ENCODE measurements at places on chromosomes 12 and 14. TPM values are rescaled to one million over a fixed set of nuclear protein-coding genes. Genes with fewer than 3 reads are reported as not detected.
A peak's percentile ranks its signal among the peaks of the same experiment; 100 is the strongest.

The ACADS gene
- 126 TPM for total RNA-seq

The SMCO2 gene
- total RNA-seq = not detected

The WNT1 gene
- total RNA-seq = not detected

The AMN gene
- 89.1 TPM for total RNA-seq

GRCh38 chr14:75609116-75609515 lies 30.7 kb downstream of the FLVCR2 start:
- H3K36me3 ChIP-seq = no peaks in the 10 kb centered on the region
- H3K4me3 ChIP-seq = no peak overlapping the region
- H3K27ac ChIP-seq = no peak overlapping the region
- H3K4me1 ChIP-seq = no peaks in the 10 kb centered on the region

GRCh38 chr14:29724991-29725390 lies 202.7 kb downstream of the PRKD1 start:
- no peak overlapping the region for H3K4me3 ChIP-seq
- no peak overlapping the region for H3K27ac ChIP-seq
- H3K27me3 ChIP-seq = no peaks in the 10 kb centered on the region
- H3K36me3 ChIP-seq = no peaks in the 10 kb centered on the region
- DNase-seq = no peak

GRCh38 chr14:52355526-52355925 lies 41.4 kb downstream of the PTGER2 start:
- H3K27me3 ChIP-seq = no peaks in the 10 kb centered on the region
- H3K27ac ChIP-seq = peak overlapping the region; percentile 8
- H3K36me3 ChIP-seq = no peaks in the 10 kb centered on the region
- H3K4me3 ChIP-seq = no peak overlapping the region

DNA sequence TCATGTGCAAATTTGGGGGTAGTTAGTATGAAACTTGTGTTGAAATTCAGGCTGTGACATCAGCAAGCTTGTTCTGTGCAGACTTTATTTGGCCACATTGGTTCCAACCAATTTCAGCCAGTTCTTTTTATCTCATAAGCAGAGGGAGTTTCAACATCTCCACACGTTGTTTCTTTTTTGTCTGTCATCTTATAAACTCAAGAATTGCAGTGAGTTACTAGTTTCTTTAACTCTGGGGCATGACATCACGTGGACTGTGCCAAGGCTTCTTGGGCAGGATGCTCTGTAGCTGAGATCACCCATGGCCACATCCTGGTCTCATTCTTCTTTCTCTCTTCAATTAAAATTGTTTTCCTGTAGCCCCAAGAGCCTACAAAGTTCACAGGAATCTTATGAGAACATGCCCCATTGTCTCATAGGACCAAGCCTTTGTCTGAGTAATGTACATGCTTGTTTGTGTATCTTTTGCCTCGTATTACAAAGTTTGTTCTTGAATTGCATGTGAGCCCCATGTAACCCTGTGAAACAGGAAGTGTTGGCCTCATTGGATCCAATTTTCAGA lies 982.0 kb upstream of the TMEM132C start:
- no peak overlapping the region for H3K27ac ChIP-seq
- no peaks in the 10 kb centered on the region for H3K27me3 ChIP-seq
- H3K4me3 ChIP-seq = no peak overlapping the region
- no peaks in the 10 kb centered on the region for H3K4me1 ChIP-seq
- no peak for DNase-seq

DNA sequence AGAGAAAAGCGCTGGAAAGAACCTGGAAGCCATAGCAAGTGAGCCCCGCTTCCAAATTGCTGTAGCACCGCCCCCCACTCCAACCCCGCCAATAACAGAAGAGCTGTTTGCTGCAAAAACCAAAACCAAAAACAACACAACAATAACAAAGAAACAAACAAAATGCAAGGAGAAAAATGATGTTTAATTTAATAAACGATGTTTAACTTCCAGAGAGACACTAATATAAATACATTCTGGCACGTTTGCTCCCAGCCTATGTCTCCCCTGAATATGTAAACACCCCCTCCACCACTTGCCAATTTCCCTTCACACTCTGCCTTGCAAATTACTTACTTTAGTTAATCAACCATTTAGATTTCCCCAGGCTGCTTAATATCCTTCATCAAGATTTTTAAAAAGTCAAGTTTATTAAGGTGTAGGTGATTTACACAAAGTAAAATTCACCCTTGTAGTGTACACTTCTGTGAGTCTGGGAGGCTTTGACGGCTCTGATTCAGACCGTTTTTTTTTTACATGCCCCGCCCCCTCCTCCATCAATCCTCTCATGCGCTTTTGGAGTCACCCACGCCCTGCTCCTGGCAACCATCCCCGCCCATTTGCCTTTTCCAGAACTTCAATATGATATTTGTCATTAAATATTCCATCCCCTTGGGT lies 482 bp upstream of the IFI27L2 start:
- no peak for DNase-seq
- H3K4me1 ChIP-seq = peaks cover 14% of the 10 kb centered on the region
- H3K4me3 ChIP-seq = peak overlapping the region; percentile 58
